ENCODE measurements at places on chromosomes 6 and 20.

DNA sequence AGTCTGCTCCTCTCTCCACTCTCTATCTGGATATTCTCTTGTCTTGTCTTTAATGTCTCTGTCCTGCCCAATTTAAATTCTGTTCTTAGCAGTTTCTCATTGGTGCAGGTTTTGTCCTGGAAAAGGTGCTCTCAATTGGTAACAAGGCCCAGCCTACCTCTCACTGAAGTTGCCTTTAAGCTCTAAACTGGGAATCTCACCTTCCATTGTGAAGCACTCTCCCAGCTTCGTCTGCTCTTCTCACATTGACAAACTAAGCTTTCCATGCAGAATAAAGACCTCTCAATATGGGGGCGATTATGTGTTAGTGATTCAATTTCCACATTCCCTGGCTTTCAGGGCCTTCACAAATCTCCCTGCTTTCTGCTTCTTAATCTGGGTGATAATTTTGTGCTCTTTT lies 1712.2 kb downstream of the GRIK2 start:
- no peak for DNase-seq

DNA sequence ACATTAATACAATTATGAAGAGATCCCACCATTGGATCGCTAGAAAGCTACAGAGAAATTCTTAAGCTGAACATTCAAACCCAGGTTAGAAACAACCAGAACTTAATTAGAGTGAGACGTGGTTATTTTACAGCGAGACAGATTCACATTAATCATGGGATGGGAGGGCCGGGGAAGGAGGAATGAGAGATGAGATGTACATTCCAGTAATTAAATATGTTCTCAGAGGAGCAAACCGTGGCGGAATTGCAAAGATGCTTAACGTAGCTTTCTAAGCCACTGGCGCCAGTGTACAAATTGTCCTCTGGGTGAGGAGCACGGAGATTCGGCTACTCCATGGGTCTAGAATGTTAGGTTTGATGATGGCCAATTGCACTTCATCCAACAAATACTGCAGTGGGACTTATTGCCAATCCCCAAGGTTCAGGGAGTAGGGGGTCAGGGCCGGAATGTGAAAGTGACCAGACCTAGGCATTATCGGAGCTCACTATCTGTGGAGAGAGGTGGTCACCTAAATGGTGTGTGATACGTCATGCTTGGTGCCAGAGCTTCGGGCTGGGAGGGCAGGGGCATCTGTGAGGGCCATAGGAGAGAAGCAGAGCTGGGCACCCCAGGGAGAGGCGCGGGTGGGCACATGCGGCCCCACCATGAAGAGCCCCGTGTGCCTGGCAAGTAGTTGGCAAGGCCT lies 114.7 kb downstream of the EDN3 start:
- DNase-seq, result no peak

DNA sequence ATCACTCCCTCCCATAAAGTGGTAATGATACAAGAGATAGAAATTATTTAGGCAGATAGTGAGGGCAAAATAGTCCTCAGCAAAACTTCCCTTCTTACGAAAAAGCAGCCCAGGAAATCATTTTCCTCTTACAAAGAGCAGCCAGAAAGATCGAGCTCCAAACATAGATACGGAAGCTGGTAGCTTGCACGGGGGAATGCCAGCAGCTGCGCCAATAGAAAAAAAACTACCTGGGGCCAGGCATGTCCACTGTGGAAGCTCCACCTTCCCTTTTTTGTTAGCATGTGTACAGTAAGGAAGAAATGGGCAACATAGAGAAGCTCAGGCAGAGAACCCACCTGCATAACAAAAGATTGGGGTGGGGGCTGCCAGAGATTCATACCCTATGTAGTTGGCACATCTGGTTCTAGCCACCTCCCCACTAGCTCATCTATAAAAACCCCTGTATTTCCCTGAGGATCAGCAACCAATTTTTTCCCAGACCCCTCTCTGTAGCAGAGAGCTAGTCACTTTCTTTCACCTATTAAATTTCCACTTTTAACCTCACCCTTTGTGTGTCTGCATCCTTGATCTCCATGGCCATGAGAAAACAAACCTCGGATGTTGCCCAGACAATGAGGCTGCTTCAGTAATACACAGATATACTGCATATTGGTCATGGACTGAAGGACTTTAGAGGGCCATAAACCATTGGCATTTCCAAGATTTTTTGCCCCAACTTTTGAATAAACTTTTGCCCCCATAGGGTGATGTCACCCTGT lies 52.1 kb downstream of the SOD2 start:
- no peak for DNase-seq

- peak; percentile 31 for DNase-seq
Measured at GRCh38 chr6:2760882-2761842, 4.0 kb upstream of the WRNIP1 start.

- peak; percentile 4 for DNase-seq
Measured at GRCh38 chr6:87588756-87589407, 905 bp downstream of the RARS2 start.

GRCh38 chr6:137914530-137915193 lies 47.6 kb downstream of the TNFAIP3 start:
- no peak for DNase-seq

DNA sequence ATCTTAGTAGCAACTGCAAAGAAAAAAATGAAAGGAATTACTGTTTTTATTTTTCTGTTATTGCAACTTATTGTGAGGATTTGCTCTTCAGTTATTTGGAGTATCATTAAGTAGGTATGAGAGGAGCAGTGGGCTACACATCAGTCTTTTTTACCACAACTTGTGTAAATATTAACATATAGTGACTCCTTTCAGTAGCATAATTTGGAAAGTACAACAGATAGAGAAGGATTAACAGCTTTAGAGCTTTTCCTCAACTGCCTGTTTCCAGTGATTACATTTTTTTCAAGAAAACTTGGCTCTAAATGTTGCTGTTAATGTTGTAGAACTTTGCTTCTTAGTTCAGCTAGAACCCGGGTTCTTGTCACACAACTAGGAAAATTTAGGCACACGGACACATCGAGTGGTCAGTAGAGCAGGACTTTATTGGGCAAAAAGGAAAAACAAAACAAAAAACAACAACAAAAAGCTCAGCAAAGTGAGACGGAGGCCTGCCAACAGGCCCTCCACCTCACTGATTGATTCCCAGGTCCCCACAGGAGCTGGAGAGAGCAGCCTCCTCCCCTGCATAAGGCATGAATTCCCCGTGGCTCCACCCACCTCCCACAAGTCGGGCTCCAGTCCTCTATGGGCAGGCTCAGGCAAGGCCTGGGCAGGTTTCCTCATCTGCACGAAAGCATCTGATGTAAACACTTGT lies 75.1 kb downstream of the ADGRG6 start:
- DNase-seq, result peak; percentile 68

DNA sequence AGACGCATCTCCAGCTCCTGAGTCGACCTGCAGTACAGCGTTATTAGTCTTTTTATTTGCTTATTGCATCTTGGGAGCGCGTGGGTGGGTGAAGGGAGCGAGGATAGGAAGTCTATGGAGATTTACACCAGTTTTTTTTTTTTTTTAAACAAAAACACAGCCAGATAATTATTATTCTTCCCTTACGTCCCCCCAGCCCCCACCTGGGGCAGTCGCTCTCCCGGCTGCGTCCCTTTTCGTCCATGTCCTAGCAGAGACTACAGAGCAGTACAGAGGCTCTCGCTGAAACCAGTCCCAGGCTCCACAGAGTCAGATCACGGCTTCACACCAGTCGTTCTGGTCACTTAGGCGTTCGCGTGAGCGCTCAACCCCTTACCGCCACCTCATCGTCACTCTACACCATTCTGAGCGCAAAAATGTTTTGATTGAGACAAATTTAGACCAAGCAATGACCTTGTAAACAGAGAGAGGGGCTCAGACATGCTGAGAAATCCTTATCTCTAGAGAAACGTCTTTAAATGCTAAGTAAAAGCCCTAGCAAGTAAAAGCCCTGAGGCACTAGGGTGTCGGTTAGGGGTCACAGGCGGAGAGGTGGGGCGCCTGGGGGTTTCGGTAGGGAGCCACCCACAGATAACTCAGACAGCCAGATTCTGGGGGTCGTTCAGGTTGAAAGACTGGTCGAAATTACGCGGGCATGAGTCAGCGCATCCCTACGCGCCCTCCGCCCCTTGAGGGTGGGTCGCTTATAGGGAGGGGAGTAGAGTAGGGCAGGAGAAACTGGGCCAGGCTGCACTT lies 975 bp upstream of the PPT2 start:
- DNase-seq, result peak; percentile 31

DNA sequence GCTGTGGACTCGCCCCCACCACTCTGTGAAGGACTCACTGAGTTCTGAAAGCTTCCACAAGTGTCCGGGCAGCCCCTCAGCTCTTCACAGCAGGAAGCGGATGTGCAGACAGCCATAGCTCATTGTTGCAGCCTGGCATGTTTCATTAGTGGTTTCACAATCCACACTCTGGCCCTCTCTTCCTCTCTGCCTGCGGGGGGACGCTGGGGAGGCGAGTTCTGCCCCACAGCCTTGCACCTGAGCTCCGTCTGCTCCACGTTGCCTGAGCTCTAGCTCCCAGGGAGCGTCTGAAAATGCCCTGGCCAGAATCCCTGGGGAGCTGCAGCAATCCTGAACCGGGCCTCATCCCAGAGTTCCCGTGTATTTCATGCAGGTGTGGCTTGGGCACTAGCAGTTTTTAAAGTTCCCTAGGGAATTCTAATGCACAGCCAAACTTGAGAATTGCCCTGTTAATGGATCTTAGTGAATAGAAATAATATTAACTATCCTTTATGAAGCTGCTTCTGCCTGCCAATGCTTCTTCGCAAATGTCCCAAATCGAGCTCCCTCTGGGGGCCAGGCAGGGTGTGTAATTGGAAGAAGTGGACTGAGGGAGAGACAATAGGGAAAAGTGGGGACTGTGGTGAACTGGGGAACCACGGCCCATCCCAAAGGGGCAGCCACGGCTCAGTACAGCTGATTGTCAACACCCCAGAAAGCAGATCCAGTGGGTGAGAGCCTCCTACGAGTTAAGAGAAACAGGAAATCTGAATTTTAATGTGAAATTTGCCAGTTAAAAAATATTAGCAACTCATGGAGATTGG lies 51.5 kb downstream of the CTCFL start:
- DNase-seq, result peak; percentile 20

GRCh38 chr20:9276966-9277468 lies 208.1 kb downstream of the PLCB4 start:
- no peak for DNase-seq

DNA sequence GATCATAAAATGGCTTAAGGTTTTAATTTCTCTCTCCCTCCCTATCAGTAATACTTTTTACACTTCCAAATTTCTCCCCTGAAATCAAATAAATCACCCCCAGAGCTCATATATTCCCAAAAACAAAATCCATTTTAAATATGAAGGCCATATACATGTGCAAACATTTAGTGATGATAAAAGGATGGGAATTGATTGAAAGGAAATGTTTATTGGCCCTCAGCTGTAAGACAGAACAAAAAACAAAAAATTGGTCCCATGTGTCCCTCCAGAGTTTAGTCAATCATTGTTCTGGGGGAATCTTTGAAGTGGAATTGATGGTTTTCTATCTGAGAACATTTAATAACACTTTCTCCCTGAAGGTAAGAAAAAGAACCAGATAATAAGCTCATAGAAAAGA lies 91.7 kb downstream of the COL12A1 start:
- DNase-seq, result no peak

DNA sequence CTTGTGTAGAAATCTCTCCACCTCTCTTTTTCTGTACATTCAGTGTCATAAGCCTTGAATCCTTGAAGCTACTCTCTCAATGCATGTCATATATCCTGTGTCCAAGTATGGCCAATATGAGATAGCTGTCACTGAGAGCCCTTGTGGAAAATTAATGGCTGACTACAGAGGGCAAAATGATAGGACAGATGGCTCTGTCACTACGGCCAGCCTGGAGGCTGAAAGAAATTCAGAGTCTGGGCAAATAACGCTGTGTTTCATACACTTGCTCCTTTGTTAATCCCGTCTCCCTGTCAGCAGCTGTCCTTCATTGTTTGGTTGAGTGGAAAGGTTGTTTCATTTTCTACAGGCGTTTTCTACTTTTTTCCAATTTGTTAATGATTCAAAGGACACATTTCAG lies 70.4 kb upstream of the VGLL2 start:
- DNase-seq, result no peak

DNA sequence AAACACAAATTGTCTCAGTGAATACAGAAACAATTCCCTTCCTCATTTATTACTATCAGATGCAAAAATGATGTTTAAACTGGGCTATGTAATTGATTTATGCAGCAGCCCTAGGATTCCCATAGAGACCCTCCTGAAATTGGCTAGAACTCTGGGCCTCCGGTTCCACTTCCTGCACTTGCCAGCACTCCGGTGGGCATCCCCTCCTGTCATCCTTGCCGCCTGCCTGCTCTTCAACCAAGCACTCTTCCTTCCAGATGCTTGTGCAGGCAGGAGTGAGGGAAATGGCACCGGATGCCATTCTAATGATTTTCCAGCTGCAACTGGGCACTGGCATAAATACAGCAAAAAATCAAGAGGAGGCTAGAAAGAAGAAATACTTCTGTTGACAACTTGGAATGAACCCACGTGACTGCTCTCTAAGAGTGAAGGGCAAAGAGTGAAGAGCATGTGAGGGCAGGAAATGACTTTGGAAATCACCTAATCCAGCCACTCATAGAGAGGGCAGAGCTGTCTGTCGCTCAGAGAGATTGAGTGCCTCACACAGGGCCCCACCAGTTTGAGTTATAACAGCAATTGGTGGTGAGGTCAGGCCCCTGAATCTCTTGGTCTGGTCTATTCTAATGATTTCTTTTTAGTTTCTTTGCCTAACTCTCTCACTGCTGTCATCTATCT lies 3.7 kb upstream of the NEDD9 start:
- DNase-seq, result peak; percentile 92

DNA sequence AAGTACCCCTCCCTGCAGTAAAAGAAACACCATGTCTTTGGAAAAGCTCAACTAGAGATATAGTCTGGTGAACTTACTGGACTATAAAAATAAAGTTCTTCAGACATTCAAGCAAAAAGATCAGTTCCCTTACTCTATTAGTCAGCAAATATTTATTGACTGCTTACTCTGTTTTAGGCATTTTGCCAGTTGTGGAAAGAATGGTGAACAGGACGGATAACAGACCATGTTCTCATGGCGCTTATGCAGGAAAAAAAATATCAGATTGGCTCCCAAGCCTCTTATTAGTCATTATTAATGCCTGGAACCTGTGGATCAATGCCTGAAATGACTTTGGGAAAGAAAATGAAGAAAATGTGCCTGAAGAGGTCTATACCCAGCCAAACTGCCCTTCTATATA lies 282.2 kb upstream of the EPHA7 start:
- DNase-seq, result peak; percentile 31

DNA sequence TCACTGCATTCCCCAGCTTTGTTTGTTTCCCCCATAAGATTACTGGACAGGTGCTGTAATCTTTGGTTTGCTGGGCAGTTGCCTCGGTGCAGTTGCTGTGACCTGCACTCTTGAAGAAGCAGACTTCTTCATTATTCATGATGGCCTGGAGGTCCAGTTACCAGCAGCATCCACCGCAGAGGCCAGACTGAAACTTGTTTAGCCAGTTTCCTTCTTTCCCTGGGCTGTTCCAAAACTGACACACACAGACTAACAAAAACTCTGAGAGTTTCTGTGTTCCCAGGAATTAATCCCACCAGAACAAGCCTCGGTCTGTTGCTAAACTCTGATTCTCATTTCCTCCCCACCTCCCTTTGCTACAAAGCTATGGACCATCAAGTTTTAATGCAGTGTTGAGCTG lies 144.1 kb downstream of the QRSL1 start:
- peak; percentile 58 for DNase-seq

- DNase-seq, result no peak
Measured at GRCh38 chr6:77454386-77454785, 8.9 kb downstream of the HTR1B start.
